ENCODE measurements at places on chromosomes 1 and 21. TPM values are rescaled to one million over a fixed set of nuclear protein-coding genes. Genes with fewer than 3 reads are reported as not detected.

The NASP gene
- 124 TPM for total RNA-seq

The MTF1 gene
- total RNA-seq, result 4.8 TPM

The ICOSLG gene
- 2.6 TPM for total RNA-seq

The CD244 gene
- not detected for total RNA-seq

The AHDC1 gene
- 17.2 TPM for total RNA-seq

The LIN28A gene
- total RNA-seq, result not detected

The DTL gene
- 23.2 TPM for total RNA-seq

The CYP4B1 gene
- not detected for total RNA-seq

The TTF2 gene
- 26.1 TPM for total RNA-seq

The FGR gene
- not detected for total RNA-seq

The LRRN2 gene
- total RNA-seq, result 16.6 TPM

The MCL1 gene
- 158 TPM for total RNA-seq

The PRDM2 gene
- 8.2 TPM for total RNA-seq

The NECTIN4 gene
- total RNA-seq, result 1.6 TPM

The CR1L gene
- not detected for total RNA-seq

The NBPF10 gene
- 0.62 TPM for total RNA-seq

The ADGRL2 gene
- total RNA-seq, result 15.3 TPM

The FALEC gene
- total RNA-seq, result not detected

The LRRC7 gene
- not detected for total RNA-seq

The FMOD gene
- 0.09 TPM for total RNA-seq

The FCRL2 gene
- not detected for total RNA-seq

The TNFRSF18 gene
- not detected for total RNA-seq

The PDC gene
- not detected for total RNA-seq

The ITPKB gene
- 2.4 TPM for total RNA-seq

The SYTL1 gene
- total RNA-seq, result 0.68 TPM

The CCDC190 gene
- total RNA-seq, result not detected

The ZSWIM5 gene
- total RNA-seq, result 0.52 TPM

The SLFNL1 gene
- not detected for total RNA-seq

The AUNIP gene
- 6.0 TPM for total RNA-seq

The TDRD10 gene
- not detected for total RNA-seq

The MFAP2 gene
- 0.55 TPM for total RNA-seq

The PTGER3 gene
- not detected for total RNA-seq

The ZBTB8B gene
- total RNA-seq, result 0.01 TPM

The FRRS1 gene
- total RNA-seq, result 2.2 TPM

The CYYR1 gene
- total RNA-seq, result not detected

The GJA4 gene
- total RNA-seq, result not detected

The NUDT4B gene
- total RNA-seq, result 0.43 TPM

The LCE1F gene
- not detected for total RNA-seq

The IFI44L gene
- total RNA-seq, result 0.02 TPM

The SLAMF9 gene
- 0.41 TPM for total RNA-seq

The KRTAP7-1 gene
- total RNA-seq, result not detected

The ANKRD34A gene
- total RNA-seq, result 0.23 TPM

The MANEAL gene
- 26.1 TPM for total RNA-seq

The HTR6 gene
- total RNA-seq, result 0.17 TPM

The TMEM82 gene
- total RNA-seq, result not detected

The OR6N1 gene
- total RNA-seq, result not detected

The S100A9 gene
- 0.96 TPM for total RNA-seq

The PAQR6 gene
- 3.8 TPM for total RNA-seq

Measured in A549 treated with DMSO at 1 μM for 4 hours (cell line).